ENCODE measurements at places on chromosomes 16 and 17.

DNA sequence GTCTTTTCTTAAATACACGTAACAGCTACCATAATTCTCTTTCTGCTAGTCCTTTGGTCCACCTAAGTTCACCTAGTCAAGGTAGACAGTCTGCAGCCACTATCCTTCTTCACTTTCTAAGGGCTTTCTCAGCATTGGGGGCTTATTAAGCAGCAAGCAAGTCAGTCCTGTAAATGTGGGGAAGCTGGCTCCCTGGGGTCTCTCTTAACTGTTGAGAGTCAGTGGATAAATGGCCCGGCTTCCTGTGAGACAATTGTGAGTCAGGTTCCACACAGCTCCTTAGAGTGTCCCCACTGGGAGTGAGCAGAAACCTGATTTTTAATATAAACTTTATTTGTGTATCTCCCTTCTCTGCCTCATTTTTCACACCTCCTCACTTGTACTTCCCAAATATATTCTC is 132.1 kb downstream of the CDH13 start:
- no peak for DNase-seq

GRCh38 chr17:60769327-60769726 is 91.7 kb downstream of the BCAS3 start:
- DNase-seq, result no peak

- no peak for DNase-seq
Observed at GRCh38 chr17:8701754-8702153, 42.9 kb downstream of the CCDC42 start.

GRCh38 chr16:88928405-88929090 is 48.5 kb downstream of the CBFA2T3 start:
- no peak for DNase-seq

DNA sequence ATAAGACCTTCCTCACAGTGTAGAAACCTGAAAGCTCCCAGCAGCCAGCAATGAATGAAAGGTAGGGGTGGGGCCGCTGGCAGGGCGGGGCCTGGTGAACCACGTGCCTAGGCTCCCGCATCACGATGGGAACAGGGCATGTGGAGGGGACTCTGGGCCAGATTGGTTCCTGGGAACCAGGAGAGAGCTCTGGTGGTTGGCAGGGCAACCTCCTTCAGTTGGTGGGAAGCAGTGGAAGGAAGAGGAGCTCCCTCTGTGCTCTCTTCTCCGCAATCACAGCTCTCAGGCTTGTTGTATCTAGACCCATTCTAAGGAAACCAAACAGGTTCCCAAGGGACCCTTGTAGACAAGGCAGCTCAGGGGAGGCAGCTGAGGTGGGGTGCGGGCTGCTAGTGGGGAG is 10.5 kb downstream of the GGA2 start:
- no peak for DNase-seq

DNA sequence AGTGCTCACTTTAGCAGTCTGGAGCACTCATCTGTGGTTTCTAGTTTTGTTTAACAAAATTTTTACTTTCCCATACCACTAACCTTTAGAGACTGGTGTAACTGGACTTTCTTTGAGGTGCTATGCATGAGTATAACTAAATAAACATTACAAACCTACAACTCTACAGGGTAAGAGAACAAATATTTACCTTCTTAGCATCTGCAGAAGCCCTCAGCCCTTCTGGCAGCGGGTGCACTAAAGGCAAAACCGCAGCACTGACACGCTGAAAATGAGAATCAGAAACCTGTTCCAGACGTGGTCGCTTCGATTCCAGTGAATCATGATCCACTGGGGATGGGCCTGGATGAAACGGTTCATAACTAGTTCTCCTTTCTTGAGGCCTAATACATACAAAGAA is 43.7 kb downstream of the NCOR1 start:
- no peak for DNase-seq

GRCh38 chr16:4091240-4092012 is 24.8 kb downstream of the ADCY9 start:
- DNase-seq, result no peak
